ENCODE measurements at places on chromosomes 16 and 17.

GRCh38 chr16:54458923-54459322 is 172.3 kb upstream of the IRX3 start:
- no peak for DNase-seq

GRCh38 chr16:29974291-29975133 is 844 bp downstream of the TAOK2 start:
- DNase-seq = no peak

DNA sequence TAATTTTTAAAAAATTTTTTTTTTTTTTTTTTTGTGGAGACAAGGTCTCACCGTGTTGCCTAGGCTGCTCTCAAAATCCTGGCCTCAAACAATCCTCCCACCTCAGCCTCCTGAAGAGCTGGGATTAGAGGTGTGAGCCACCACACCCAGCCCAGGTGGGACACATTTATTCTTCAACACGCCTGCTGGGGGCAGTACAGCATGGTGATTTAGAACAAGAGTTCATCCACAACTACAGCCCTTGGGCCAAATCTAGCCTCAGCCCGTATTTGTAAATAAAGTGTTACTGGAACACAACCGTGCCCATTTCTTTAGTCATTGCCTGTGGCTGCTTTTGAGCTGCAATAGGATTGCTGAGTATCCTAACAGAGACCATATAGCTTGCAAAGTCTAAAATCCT is 92.8 kb downstream of the KATNIP start:
- DNase-seq = no peak

- no peak for DNase-seq
Measured at GRCh38 chr17:76989519-76989918, 121.3 kb downstream of the MGAT5B start.

- DNase-seq = no peak
Measured at GRCh38 chr17:27153005-27153404, 140.9 kb upstream of the WSB1 start.

DNA sequence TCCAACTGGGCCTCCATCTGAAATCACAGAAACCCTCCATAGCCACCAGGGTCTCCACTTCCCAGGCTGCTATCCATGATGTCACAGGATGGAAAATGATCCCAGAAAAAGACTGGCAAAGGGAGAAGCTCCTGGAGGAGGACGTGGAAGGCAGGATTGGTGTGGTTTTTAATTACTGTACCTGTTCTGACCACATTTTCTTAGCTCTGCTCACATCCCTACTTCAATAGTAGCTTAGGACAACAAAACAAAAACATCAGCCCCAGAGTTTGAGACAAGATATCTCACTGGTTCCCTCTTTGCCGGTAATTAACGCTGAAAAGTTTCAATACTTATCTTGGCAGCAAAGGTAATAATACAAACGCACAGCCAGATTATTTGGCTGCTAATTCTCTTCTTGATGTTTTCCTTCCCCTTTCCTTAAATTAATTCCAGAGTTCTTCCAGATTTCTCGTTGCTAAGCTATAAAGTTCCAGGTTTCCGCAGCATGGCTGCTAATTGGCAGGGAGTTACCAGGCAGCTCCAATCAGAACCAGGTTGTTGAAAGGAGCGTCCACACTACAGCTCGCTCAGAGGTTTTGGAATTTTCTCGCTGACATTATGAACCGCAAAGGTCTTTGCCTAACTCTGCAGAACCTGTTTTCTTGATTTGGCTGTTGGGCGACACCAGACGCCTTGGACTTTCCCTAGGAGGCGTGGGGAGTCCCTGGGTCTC is 263.4 kb downstream of the MRTFB start:
- no peak for DNase-seq

- no peak for DNase-seq
Measured at GRCh38 chr16:60907645-60908044, 1128.6 kb downstream of the CDH8 start.

- DNase-seq = no peak
Measured at GRCh38 chr17:19348081-19348650, 14.4 kb downstream of the B9D1 start.

DNA sequence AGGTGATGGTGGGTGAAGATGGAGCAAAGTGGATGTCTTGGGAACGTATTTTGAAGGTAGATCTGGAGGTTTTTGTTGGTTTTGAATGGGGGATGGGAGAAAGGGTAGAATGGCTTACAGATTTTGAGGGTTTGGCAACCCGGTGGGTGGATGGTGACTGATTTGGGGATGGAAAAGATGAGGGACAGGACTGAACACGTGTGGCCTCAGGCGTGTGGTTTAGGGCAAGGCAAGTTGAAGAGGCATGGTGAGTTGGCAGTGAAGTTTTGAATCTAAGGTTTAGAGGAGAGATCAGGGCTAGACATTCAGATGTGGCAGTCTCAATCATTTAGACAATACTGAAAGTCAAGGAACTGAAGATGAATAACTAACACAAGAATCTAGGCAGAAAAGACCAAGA is 5.0 kb upstream of the DCTPP1 start:
- DNase-seq = no peak

DNA sequence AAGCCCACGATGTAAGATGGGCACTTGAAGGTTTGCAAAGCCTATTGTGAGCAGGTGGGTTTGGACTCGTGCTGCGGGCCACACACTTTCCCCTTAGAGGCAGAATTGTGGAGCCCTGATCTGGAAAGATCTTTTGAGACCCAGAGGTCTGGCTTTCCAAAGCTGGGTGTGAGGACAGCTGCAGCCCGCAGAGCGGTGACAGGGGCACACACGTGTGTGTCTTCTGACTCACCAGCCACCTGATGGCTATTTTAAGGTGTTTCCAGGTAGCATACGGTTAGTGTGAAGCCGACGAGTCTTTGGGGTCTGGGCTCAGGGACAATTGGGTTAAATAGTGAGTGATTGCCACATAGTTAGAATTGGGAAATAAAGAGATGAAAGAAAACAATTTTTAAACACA is 108.9 kb upstream of the GSE1 start:
- DNase-seq = no peak

GRCh38 chr16:87056551-87056950 is 260.6 kb downstream of the C16orf95 start:
- DNase-seq = no peak

DNA sequence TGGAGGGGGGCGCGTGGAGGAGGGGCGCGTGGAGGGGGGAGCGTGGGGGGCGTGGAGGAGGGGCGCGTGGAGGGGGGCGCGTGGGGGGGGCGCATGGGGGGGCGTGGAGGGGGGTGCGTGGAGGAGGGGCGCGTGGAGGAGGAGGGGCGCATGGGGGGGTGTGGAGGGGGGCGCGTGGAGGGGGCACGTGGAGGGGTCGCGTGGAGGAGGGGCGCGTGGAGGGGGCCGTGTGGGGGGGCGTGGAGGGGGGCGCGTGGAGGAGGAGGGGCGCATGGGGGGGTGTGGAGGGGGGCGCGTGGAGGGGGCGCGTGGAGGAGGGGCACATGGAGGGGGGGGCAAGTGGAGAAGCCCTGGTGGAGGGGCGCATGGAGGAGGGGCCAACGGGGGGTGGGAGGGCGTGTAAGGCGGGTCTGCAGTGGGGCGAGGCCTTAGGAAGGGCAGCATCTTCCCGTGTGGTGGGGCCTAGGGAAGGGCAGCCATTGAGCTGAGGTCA is 7.3 kb downstream of the MSLN start:
- DNase-seq = peak; percentile 16

DNA sequence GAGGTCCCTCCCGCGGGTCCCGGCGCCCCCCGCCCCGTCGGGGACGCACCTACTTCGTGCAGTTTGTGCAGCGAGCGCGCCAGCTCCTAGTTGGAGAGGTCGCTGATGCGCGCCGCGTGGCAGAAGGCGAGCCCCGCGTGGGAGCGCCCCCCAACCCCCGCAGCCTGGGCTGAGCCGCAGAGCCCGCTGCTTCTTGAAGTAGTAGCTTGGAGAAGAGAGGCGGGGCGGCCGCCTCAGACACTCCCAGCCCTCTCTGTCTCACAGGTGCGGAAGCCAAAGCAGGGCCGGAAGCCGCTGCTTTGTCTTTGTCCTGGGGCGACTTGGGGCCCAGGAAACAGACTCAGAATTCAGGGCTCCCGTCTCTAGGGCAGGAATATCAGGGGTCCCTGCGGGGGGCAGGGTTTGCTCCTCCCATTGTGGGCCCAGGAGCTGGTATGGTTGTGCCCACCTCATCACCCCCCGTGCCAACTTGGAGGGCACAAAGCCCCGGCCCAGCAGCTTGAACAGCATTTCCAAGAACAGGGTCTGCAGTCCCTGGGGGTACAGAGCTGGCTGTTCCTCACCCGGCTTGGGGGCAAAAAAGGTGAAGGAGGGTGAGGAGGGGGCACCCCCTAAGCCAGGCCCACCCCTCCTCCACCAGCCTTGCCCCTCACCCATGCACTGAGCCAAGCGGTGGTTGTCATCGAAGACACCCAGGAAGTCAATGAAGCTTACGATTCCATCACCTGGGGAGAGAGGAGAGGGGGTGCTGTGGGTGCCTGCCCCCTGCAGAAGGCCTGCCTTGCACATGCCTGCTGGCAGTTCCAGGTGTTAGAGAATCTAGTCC is 13.5 kb downstream of the SPATA32 start:
- DNase-seq = peak; percentile 82

GRCh38 chr16:74463888-74464287 is 42.6 kb upstream of the CLEC18B start:
- DNase-seq = no peak

DNA sequence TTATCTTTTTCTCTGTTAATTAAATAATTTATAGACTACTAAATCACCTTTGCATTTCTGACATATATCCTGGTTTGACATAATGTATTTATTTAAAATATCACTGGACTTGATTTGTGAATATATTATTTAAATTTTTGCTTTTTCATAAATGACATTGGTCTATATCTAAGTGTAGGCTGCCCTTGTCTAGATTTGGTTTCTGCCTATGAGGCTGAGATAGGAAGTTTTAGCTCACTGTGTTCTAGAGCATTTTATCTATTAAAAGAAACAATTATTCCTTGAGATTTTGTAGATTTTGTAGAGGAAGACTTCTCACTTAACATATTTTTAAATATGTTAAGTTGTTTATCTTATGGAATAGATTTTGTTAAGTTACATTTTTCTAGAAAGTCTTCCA is 43.9 kb downstream of the NACA2 start:
- no peak for DNase-seq

DNA sequence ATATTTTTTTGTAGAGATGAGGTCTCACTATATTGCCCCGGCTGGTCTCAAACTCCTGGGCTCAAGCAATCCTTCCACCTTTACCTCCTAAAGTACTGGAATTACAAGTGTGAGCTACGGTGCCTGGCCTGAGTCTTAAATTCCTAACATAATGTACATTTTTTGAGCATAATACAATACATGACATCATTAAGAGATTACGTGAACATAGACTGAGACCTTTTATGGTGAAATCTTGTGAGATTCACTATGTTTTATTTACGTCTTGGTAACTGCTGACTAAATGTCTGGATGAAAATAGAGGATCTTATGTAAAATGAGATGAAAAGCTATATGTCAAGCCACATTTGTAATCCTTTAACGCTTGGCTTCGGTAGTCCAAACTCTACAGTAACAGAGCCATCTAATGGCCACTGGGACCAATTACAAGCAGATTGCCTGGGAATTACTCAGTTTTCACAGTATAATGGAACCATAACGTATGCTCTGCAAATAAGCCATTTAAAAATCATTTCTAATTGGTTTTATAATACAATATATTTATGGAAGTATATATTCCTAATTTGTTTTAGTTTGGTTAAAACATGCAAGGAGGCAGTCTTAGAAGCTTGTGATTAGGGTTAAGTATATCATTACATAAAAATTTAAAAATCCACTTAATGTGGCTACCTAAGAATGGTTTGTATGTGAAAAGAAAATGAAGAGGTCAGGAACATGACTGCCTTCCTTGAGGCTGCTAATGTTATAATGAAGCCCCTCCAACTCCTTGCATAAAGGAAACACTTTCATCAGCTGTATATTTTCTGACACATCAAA is 8.1 kb upstream of the EFCAB13 start:
- no peak for DNase-seq

- DNase-seq = no peak
Measured at GRCh38 chr16:64282181-64282580, 839.7 kb downstream of the CDH11 start.

DNA sequence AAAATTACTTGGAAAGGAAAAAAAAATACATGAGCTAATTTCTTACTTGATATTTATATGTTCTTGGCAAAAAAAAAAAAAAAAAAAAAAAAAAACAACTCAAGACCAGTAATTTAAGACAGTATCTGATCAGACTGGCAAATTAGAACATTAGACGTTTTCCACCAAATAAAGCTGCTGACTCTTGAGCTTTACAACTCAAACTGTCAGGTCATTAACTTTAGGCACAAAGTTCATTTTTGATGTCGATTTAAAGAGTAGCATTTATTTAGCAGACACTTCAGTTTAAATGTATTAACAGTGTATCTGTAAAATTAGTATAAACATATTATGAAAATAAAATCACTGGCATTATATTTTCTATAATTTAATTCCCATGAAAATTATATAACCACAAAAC is 66.7 kb downstream of the NCOR1 start:
- no peak for DNase-seq

DNA sequence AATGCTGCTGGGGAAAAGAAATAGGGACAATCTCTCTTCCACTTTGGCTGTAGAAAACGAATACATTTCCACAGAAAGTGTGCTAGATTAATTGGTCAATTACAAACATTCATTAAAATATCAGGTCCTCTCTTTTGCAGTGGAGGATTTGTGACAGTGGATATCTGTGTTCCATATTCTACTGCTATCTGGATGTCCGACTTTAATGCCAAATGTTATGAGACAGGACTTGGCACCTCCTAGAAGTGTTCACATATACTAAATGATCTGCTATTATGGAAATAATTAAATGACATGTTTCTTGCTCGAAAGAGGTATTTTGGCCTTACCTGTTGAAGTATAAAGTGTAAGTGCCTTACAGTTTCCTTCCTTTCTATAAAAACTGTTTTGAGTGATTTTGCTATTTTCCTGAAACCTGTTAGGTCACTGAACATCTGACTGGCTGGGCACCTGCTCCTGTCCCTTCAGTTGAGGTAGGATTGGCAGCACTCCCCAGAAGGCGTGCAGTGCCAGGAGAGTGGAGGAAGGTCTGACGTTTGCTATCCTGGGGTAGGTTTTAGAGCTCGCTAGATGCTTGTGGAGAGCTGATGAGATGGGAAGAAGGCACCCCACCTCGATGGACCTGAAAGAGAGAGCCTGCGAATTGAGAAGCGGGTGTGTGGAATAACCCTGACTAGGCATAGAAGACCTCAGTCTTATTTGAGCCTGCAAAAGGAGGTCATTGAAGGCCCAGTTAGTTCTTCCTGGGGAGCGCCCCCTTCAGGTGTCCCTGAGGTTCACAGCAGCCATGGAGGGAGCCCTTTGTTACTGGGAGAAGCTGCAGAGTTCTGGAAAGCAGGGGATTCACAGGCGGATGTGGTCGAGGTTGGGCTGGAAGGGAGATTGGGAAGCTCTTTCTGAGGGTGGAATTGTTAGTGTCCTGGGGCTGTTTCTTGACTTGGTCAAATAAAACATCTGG is 159.4 kb upstream of the ZNF267 start:
- DNase-seq = no peak

Data from CD4-positive, alpha-beta T cell (primary cell).